H9 (cell line): ENCODE measurements at places on chromosomes 1 and 21. TPM values are rescaled to one million over a fixed set of nuclear protein-coding genes. Genes with fewer than 3 reads are reported as not detected.

- no peak for DNase-seq
Observed at GRCh38 chr1:77378723-77379535, 97.1 kb downstream of the AK5 start.

The BCL2L15 gene
- total RNA-seq: 0.22 and 0.53 TPM in 2 replicates

DNA sequence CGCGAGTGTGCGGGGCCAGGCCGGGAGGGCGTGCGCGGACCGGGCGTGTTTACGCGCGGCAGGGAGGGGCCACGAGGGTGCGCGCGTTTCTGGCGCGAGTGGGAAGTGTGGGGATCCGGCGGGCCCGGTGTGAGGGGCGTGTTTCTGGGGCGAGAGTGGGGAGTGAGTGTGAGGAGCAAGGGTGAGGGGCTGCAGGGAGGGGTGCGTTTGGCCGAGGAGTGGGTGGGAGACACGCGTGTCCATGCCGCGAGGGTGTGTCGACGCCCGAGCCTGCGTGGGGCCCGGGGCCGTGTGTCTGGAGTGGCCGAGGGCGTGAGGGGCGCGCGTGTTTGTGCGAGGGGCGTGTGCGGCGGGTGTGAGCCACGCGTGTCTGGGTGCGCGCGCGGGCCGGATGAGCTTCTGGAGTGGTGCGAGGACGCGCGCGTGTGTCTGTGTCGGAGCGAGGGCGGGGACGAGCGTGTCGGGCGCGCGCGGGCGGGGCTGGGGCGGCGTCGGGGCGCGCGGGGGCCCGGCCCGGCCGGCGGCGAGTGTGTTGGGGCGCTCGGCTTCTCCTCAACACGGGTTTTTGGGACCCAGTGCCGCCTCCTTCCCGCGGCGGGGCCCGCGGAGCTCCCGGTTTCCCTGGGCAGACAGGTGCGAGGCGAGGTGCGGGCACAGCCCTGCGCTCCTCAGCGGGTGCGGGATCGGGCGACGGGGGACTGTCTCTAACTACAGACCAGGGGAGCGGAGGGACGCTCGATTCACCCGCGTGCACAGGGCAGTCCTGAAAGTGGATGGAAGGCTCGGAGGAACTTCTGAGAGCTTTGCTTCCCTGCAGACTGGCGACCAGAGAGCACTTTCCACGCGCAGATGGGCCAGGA lies 65.8 kb upstream of the VAMP3 start:
- peak; percentile 76 for DNase-seq

The WNT4 gene
- 0.72 and 1.4 TPM in 2 replicates for total RNA-seq

The LCE3E gene
- not detected in 2 replicates for total RNA-seq

DNA sequence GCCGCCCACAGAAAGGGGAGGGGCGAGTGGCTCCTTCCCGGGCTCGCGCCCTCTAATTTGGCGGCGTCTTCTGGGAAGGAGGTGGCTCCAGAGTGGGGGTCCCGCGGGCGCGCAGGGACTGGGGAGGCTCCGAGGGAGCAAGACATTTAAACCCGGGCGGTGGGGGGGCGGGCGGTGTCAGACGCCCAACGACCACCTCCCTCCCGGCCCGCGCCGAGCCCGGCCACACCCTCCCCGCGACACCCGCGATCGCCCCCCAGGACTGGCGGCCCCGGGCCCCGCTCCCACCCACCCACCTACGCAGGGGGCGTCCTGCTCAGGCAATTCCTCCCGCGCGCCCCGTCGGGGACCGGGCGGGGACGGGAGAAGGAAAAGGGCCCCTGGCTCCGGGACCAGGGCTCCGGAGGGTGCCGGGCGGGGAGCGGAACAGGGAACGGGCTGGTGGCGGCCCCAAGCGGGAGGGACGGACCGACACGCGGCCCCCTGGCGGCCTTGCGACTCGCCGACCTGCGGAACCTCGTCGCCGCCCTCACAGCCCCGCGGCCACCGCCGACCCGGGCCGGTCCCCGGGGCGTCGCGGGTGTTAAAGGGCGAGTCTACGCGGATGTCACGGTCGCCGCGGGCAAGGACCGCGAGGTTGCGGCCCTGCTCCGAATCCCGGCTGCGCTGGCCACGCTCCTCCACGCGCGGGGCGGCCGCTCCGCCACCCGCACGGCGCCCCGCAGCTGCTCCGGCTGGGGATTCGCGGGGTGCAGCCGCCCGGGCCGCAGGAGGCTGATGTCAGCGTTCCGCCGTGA lies 94.0 kb upstream of the FMN2 start:
- peak; percentile 74 for DNase-seq

DNA sequence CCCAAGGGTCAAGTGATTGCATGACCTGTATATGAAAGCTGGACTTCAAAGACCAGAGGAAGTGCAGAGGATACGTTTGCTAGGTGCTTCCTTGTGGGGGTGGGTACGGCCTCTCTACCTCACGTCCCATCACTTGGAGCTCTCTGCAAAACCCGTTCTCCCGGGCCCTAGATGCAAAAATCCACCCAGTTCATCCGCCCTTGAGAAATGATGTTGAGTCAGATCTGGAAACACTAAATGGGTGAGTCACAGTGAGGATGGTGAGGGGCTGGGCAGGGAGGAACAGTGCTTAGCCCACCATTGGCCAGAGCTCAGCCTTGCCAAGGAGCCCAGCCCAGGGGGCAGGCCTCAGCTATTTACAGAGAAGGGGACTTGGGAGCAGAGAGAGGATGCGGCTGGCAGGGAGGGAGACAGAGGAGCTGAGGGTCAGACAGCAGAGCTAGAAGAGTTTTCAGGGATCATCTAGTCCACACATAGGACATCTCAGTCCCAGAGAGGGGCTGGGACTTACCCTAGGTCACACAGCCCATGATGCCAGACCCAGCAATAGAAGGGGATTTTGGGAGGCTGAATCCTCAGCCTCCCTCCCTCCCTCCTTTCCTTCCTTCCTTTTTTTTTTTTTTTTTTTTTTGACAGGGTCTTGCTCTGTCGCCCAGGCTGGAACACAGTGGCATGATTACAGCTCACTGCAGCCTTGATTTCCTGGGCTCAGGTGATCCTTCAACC lies 14.6 kb downstream of the ARHGEF10L start:
- DNase-seq: no peak

GRCh38 chr1:205191622-205192021 lies 19.9 kb downstream of the DSTYK start:
- DNase-seq: peak; percentile 39

The PITHD1 gene
- 91.2 and 92.0 TPM in 2 replicates for total RNA-seq

DNA sequence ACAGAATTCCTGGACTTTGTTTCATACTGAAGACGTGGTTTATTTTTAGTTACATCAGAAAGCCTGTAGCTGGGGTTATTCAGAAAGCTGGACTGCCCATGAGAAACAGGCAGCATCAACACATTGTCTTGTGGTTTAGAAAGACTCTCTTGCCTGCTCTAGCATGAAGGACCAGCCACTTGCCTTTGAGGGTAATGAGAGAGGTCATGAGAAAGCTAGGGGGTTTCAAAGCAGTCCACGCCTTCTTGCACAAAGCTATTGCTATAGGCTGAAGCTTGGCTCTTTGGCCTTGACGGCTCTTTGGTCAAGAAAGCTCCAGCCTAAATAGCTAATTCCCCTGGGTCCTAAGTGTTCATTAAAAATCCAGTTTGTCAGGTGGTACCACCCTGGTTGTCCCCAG lies 208.1 kb downstream of the PRDM2 start:
- no peak for DNase-seq

DNA sequence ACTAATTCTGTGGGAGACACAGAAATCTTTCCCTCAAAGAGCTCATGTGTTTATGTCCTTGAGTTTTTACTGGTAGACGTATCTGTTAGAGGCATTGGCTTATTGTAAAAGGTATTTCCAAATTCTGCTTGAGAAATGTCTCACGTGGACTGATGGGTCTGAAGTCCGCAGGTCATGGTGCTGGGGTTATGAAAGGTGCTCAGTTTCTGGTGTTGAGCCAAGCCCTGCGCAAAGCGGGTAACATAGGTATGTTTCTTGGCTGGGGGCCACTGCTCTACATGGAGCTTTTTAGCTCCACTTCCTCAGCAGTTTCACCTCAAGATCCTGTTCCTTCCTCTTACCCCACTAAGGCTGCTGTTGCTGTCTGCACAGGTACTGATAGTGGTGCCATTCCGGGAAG lies 10.8 kb downstream of the UTP25 start:
- DNase-seq: no peak

- DNase-seq: peak; percentile 81
Observed at GRCh38 chr1:166166698-166167571, at the start of gene FAM78B. FAM78B (minus strand) TSS chr1:166167001; CDS start chr1:166166248, 753 bp downstream.

DNA sequence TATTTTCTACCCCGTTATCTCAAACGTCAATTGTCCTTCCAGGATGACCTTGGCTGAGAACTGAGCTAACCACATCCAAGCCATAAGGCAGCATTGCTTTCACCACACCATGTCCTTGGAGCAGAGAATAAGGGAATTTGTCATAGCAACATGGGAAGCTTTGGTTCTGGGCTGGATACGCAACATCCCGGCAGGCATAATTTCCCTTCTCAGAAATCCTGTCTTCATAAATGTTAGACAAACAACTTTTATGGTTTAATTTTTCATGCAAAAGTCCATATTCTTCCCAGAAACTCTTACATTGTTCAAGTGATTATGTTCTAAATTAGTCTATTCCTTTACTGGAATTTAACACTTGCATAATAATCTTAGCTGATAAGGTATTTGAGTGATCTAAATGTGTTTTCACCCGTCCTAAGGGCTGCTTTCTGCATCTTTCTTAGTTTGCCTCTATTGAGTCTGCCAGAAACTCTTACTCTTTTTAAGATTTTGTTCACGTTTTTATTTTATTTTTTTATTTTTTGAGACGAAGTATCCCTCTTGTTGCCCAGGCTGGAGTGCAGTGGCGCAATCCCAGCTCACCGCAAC lies 51.8 kb downstream of the KCNJ15 start:
- no peak for DNase-seq

DNA sequence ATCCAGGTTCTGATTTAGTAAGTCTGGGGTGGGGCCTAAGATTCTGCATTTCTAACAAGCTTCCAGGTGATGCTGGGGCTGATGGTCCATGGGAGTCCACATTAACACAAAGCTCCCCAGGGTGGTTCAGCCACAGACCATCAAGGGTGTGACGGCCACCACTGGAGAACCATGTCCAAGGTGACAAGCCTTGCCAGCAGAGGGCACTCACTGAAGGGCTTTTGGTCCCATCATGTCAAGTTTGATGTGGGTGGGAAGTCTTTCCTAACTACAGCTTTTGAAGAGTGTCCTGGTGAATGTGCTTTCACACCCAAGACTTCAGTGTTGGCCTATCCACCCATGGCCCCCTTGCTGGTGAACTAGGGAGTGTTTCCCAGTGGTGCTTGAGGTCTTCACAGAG lies 67.1 kb downstream of the UBE2T start:
- DNase-seq: peak; percentile 41

The TFF1 gene
- total RNA-seq: not detected in 2 replicates

- no peak for DNase-seq
Observed at GRCh38 chr1:99525331-99525730, 120.6 kb upstream of the PALMD start.

GRCh38 chr21:45055861-45056260 lies 18.5 kb upstream of the ADARB1 start:
- peak; percentile 20 for DNase-seq

- DNase-seq: peak; percentile 94
Observed at GRCh38 chr1:6438047-6438525, 13.5 kb downstream of the ESPN start.

The PLA2G2C gene
- total RNA-seq: not detected in 2 replicates

DNA sequence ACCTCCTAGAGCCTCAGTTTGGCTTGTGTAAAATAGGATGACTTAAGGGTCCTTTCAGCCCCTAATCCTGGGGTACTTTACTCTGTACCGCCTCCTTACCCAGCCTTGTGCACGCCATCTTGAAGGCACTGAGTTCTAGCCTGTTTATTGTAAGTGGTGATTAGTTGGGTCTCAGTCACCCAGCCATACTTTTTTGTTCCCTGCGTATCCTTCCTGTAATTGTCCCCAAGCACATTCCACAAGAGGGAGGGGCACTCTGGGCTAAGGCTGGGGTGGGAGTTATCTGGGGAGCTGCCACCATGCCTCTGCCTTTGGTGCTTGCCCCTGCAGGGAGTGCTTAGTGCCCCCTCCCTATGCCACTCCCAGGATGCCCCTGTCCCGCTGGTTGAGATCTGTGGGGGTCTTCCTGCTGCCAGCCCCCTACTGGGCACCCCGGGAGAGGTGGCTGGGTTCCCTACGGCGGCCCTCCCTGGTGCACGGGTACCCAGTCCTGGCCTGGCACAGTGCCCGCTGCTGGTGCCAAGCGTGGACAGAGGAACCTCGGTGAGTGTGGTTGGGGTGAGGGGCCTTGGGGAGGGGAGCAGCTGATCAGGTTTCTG lies 856 bp downstream of the FDPS start:
- no peak for DNase-seq

- DNase-seq: no peak
Observed at GRCh38 chr1:118999348-119000071, 11.4 kb upstream of the TBX15 start.

GRCh38 chr1:153384958-153385580 lies 5.8 kb downstream of the S100A8 start:
- DNase-seq: peak; percentile 5

GRCh38 chr1:157156058-157156541 lies 17.9 kb upstream of the ETV3 start:
- DNase-seq: peak; percentile 91

DNA sequence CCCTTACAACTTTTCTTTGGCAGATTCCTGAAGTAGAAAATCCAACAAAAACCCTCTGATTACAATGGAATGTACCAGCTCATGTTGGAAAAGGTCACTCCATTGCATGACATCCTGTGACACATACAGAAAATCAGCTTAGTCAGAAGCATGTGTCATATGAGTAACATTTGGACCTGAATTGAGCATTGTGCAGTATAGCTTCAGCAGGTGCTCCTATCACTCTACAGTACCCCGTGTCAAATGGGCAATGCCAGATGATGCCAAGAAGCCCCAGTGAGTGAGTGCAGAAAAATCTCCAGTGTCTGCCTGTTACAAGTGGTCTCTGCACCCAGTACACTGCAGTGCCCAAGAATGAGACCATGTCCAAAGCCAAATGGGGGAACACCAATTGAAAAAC lies 129.7 kb upstream of the RUNX1 start:
- no peak for DNase-seq

The PROK1 gene
- total RNA-seq: not detected in 2 replicates

The CRYAA gene
- not detected in 2 replicates for total RNA-seq

DNA sequence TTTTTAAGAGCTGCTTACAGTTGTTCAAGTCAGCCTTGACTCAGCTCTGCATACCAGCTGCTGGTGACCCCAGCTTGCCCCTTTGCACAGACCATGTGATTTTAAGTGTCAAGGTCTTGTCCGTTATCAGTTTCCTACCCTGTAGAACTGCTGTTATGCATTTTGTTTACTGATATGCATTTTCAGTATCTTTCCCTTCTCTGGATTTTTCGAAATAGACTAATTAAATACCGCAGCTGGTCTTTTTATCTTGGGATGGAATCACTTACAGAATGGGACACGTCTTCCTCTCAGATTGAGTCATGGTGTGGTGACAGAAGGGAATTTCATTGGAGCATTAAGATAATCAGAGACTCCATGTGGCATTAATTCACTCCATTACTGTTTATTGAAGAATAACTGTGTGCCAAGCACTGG lies 145.6 kb downstream of the FMN2 start:
- DNase-seq: no peak

GRCh38 chr1:156162430-156163037 lies 9.1 kb downstream of the SEMA4A start:
- DNase-seq: no peak

DNA sequence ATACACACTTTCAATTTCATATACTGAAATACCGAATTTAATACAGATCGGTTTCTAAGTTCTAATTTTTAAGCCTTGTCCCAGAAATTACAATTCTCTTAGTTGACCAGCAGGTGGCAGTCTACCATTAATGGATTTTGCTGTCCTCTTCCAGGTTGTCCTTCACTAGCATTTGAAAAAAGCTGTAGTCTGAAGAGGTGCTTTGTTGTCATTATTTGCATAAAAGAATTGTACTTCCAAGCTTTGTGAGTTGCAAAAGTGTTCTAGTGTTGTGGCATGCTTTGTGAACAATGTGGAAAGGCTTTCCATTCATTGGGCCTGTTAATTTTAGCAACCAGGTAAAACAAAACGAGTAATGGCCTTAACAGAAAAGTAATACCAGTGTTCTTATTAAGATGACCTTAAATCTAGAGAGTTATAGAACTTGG lies 193.6 kb downstream of the RPS6KC1 start:
- no peak for DNase-seq
